ENCODE measurements at places on chromosomes 6 and 20.

DNA sequence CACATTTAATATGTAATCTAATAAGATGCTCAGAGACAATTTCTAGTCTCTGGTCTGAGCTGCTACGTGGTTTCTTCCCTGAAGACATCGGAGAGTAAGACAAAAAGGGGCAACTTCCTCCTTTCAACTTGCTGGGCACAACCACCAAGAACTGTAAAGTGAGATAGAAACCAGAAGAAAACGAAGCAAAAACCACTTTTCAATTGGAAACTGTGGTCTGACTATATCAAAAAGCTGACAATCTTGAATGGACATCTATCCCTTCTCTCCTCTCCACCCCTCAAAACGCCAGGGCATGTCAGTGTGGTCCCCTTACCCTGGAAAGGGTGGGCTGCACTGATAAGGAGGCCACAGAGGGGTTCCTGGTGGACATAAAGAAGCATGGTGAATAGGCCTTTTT is 269.1 kb downstream of the CD83 start:
- DNase-seq = no peak

DNA sequence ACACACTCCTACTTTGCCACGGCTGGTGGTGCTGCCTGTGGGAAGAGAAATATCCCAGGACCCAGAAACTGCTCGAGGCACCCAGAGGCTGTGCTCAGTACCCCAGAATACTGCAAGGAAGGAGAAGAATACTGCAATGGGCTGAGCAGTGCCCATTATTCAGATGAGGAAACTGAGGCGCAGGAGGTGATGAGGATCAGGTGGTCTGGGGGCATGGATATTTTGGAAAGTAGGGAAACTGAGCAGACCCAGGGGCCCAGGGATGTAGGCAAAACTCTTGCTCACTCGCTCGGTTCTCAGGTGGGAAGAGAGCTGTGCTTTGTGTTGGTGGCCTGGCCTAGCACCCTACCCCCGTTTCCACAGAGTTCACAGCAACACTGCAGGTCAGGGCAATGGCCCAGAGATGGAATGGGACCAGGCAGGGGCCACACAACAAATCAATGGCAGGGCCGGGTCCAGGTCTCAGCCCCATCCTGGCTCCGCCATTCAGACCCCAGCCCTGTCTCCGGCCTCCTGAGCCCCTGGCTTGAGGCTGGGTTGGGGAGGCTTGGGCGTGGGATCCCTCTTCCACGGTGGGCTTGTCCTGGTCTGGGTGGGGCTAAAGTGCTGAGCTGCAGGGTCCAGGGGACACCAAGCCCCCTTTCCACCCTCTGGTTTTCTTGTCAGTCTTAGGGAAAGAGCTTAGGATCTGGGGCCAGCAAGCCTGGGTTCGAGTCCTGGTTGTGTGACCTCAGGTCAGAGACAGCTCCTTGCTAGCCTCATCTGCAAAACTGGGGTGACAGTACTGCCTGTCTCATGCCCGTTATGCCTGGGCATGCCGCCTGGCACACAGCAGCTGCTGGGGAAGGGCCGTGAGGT is 33.9 kb downstream of the SUN5 start:
- DNase-seq = no peak

GRCh38 chr6:133093956-133094355 is 147.2 kb upstream of the EYA4 start:
- no peak for DNase-seq

DNA sequence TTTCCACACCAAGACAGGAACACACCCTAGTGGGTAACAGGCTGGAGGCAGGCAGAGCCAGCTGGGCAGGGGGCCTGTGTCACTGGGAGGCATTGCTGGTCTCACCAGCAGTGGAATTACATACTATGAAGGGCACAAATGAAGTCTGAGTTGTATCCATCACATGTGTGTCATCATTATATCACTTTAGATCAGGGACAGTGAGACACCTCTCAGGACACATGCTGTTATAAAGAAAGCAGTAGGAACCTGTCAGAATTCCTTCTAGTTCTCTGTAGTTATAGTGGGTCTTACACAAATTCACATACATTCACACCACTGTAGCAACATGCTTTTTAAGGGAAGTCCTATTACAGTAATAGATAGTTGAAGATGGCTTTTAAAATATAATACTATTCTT is 63.5 kb upstream of the FYN start:
- no peak for DNase-seq

GRCh38 chr20:62232194-62232593 is 6.1 kb upstream of the OSBPL2 start:
- no peak for DNase-seq

- DNase-seq = peak; percentile 43
Observed at GRCh38 chr6:154928325-154928922, 66.7 kb upstream of the TIAM2 start.

GRCh38 chr20:36113036-36113435 is 41.5 kb upstream of the EPB41L1 start:
- no peak for DNase-seq

DNA sequence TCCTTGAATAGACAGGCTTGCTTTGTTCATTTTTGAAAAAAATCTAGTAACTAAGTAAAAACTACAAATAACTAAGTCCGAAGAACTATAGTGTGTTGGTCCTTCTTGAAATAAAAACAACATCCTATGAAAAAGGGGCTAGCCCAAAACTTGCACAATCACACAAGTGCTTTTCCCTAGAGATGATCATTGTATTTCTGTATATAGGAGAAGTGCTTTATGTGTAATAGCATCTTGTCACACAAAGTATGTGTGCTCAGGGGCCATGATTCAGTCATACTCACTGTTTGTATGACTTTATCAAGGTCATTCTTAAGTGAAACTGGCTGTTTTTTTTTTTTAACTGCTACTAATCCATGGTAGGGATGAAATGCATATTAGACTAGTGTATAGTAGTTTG is 179.8 kb downstream of the DTNBP1 start:
- DNase-seq = no peak

DNA sequence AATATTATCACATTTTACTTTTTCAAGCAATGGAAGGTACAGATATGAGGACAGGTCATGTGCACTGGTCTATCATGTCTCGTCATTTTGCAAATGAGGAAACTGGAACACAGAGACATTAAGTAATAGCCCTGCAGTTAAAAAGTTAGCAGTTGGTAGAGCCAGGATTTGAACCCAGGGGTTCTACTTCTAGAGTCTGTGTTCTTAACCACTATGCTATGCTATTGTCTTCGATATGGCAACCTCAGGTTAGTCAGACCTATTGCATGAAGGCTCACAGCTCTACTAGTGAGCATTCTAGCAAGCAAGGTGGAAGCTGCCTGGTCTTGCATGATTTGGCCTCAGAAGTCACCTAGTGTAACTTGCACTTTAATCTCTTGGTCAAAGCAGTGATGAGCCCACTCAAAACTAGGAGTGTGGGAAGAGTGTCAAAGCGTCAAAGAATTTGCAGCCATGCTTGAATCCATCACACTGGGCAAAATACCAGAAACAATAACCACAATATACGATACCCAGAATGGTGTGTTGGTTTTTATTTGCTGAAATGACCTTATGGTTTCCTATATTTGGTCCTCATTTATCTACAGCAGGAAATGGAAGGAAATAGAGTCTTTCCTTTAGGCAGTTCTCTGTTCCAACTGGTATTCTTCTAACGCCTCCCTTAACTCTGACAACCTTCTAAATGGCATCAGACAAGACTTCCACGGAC is 20.4 kb upstream of the BMP2 start:
- DNase-seq = no peak

- no peak for DNase-seq
Observed at GRCh38 chr6:130760006-130760405, 67.2 kb upstream of the SMLR1 start.

DNA sequence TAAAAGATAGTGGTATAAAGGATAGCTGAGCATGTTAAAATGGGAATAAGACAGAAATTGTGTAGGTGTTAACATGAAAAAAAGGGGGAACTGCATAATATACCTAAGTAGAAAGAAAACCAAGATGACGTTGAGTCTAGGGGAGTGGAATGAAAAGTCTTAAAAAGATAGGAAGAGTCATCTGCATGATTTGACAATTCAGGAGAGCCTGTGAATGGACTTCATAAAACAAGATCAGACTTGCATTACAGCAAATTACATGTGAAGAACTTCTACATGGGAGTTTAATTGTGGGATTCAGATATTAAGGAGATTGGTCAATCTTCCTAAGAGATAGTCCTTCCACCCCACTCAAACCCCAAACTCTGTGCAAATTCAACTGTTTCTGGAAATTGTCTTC is 85.5 kb downstream of the WASF1 start:
- DNase-seq = no peak

DNA sequence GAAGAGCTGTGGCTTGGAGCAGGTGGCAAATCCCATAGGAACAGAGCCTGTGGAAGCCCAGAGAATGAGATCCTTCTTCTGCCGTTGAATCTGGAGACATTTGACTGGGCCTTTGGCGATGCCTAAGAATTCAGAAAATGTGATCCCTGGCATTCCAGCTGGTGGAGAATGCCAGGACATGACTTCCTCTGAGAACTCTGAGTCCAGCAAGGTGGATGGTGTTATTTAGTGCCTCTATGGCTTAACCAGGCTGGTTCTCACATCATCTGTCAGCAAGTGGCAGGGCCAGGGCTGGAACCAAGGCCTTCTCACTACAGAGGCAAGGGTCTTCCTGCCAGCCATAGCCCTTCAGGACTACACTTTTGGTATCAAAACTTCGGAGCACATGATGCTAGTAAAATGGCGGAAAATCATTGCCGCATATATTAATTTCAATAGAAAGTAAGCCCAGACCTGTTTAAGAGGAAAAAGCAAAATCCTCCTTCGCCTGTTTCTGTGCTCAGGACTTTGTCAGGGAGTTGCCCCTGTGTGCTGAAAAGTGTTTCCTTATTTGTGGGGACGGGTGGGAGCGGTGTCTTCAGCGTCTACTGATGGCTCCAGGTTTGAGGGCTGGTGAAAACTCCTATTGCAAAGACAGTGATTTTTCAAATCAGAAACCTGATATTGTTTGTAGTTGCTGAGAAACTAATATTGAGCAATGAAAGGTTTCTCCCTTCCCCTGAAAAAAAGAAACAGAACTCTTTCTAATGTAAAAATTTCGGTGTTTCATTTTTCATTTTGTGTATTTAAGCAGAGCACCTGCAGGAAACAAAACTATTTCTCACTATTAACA is 23.9 kb downstream of the DUSP22 start:
- DNase-seq = no peak

DNA sequence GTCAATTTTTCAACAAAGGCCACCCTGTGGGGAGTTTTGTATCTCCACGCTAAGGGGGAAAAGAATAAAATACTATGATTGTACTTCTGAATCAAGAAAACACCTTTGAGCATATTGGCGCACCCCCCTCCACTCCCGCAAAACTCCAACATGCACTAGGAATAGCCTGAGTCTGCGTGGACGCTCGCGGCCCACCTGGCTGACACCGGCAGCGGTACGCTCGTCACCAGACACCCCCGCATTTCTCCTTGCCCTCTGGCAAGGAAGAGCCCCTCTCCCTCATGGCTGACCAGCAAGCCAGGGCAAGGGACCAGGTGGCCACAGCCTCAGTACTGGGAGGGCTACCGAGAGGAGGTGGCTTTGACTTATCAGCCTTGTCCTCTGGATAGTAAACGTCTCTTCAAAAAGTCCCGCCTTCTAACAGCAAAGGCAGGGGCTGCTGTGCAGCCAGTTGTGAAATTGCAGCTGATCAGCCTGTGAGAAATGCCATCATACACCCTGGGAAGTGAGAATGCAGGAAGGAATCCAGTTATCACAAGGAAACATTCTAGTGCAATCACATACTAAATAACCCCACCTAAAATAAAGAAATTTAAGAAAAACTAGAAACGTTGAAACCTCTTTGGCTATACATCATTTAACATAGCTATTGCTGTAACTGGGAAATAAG is 84.2 kb downstream of the HUS1B start:
- no peak for DNase-seq

DNA sequence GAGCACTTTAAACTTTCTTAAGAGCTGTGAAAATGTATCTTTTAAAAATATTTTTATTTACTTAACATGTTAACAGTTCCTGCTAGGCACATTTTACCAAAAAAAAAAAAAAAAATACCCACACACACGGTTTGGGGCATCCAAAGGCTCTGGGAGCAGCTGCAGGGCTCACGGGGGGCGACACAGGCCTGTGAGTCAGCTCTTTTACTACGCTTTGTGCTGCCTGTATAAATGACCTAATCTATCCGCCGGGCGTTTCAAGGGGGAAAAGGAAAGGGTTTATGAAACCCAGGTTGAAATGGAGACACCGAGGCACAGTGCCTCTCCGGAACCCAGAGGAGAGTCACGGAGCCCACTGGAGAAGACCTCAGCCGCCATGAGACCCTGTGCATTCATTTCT is 40.4 kb downstream of the DLL1 start:
- DNase-seq = no peak

GRCh38 chr6:155042983-155043382 is 47.9 kb downstream of the TIAM2 start:
- DNase-seq = no peak

GRCh38 chr6:164379795-164380194 is 929.6 kb downstream of the C6orf118 start:
- no peak for DNase-seq

GRCh38 chr20:60760256-60761000 is 491.6 kb upstream of the CDH4 start:
- DNase-seq = no peak

- DNase-seq = no peak
Observed at GRCh38 chr6:83378621-83379388, 52.0 kb downstream of the ME1 start.

GRCh38 chr6:4613381-4613780 is 162.8 kb upstream of the CDYL start:
- DNase-seq = no peak

- no peak for DNase-seq
Observed at GRCh38 chr20:37359836-37360235, 13.9 kb downstream of the SRC start.

GRCh38 chr20:38620441-38620840 is 18.8 kb downstream of the ARHGAP40 start:
- no peak for DNase-seq

- no peak for DNase-seq
Observed at GRCh38 chr20:17959257-17959627, 9.4 kb downstream of the SNX5 start.

DNA sequence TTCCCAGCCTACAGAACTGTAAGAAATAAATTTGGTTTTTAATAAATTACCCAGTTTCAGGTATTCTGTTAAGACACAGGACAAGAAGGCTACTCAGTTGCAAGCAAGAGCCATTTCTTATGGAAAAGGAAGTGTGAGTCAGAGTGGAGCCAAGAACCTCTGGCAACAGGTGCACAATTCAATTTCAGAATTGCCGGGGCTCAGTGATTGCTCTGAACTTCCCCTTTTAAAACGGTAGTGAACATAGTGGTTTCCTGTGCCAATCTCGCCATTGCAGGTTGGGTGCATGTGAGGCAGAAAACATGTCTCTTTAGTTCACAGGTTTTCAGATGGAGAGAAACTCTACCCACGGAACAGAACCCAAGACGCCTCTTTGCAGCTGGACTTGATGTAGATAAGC is 16.4 kb downstream of the PIGT start:
- no peak for DNase-seq

DNA sequence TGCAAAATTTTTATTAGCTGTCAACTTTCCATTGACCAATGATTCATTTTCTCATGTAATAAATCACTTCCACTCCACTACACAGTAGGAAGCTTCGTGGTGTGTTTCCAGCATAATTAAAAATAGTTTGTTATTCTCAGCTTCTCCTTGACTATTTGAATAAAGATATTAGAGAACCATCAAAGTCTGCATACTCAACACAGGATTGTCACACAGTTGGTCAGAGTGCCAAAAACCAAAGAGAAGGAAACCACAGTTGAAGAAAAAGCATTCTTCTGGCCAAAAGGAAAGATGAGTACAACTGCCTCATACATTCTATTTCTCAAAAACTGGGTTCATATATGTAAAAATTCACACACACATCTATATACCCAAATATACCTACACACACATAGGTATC is 455.1 kb upstream of the HSF2 start:
- no peak for DNase-seq

Measured in CD4-positive, alpha-beta T cell (primary cell).